ENCODE measurements at places on chromosomes 7 and 10. TPM values are rescaled to one million over a fixed set of nuclear protein-coding genes. Genes with fewer than 3 reads are reported as not detected.

DNA sequence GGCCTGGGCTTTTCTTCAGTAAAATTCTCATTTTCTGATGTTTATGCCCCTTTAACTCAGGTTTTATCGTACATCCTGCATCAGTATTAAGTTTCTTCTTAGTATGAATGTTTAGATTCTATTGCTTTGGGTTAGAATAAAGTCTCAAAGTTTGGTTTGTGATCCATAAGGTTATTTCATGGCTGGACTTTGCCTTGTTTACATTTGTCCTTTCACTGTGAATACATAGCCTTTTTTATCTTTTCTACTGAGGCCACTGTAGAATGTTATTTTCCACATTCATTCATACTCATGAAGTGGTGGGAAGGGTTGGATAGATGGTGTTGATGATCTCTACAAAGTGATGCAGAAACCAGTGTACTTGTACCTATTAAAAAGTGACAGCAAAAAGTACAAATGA, 59.8 kb downstream of the CCSER2 start:
- H3K36me3 ChIP-seq, result peaks cover 43% of the 10 kb centered on the region
- no peaks in the 10 kb centered on the region for H3K27me3 ChIP-seq
- no peak for DNase-seq
- no peak overlapping the region for H3K27ac ChIP-seq
- no peaks in the 10 kb centered on the region for H3K4me1 ChIP-seq

DNA sequence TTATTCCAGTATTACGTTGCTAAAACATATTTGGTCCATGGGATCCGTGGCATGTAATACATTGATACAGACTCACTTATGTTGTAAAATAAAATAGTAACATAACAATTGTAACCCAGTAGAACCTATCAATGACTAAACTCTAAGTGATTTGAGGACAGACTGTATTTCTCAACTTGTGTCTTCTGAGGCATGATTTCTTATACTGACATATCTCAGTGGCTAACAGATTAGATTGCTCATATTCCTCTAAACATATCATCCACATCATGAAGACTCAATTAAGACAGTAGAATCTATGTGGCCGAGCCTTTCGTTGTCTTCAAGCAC, 72.3 kb downstream of the CREB5 start:
- no peak overlapping the region for H3K4me3 ChIP-seq
- peaks cover 2% of the 10 kb centered on the region for H3K27me3 ChIP-seq
- no peaks in the 10 kb centered on the region for H3K36me3 ChIP-seq
- H3K27ac ChIP-seq, result no peak overlapping the region

DNA sequence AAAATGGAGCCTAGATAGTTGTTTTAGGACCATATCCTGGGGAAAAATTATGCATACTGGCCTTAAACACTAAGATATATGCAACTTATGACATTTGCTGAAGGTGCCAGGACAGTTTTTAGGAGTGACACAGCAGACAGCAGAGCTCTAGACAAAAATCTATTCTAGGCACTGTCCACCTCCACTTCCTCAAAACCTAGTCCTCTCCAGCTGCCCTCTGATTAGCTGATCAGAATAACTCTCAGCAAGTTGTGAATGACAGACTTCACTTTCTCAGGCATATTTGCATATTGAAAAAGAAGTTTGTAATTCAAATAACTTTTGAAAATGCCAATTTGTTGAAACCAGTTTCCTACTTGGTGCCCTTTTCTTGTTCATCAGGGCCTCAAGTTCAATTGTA, 152.3 kb upstream of the STEAP4 start:
- no peaks in the 10 kb centered on the region for H3K36me3 ChIP-seq
- DNase-seq, result no peak
- no peaks in the 10 kb centered on the region for H3K27me3 ChIP-seq
- no peaks in the 10 kb centered on the region for H3K4me1 ChIP-seq

Gene DOCK4
- 0.35 TPM for total RNA-seq
